ENCODE measurements at places on chromosomes 4 and X.

- no peak for DNase-seq
Observed at GRCh38 chr4:16000708-16001483, 37.9 kb upstream of the FGFBP2 start.

GRCh38 chr4:152340818-152341217 lies 195.1 kb downstream of the FBXW7 start:
- DNase-seq: no peak

- DNase-seq: no peak
Observed at GRCh38 chrX:133530960-133531359, 115.7 kb upstream of the GPC4 start.

DNA sequence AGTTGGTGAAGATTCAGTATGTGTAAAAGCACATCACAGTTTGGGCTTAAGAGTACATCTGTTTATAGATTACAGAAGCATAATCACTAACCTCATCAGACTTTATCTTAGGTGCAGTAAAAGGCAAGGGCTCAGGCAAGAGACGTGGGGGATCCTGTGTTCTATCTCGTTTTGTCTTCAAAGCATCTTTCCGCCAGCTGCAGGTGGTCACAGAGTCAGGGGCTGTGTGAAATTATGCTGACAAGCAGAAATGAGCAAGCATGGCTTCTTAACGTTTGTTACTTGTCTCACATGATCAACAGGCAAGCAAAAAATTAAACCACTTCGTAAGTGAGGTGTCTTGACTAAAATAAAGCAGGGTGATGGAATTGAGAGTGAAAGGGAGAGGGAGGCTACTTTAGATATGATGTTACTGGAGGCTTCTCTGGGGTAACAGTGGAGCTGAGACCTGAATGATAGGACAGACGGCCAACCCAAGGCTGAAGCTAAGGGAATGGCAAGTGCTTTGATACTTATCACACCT lies 1.4 kb upstream of the TEC start:
- no peak for DNase-seq

GRCh38 chr4:2400841-2401609 lies 17.4 kb downstream of the ZFYVE28 start:
- no peak for DNase-seq

DNA sequence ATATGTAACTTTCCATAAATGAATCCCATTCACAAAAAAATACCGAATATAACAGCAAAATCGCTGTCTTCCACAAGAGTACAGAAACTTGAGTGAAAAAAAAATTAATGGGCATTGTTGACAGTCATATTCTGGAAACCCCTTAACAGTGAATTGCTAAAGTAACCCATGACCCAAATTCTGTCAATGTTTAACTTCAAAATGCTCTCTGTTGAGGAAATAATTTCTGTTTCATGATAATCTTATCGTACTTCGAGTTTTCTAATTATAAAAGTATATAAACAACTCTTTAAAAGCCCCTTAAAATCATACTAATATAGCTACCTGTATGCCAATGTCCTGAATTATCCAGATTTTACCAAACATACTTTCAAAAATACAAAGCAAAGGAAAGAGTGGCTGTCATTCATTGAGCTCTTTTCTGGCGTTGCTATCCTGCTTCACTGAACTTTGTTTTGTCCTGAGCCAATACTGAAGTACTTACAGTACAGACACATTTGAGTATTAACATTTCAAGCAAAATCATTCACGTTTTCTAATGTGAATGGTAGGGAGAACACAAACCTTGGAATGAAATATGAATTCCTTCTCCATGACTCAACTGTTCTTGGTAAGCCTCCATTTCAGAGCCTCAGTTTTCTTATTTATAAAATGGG lies 2.4 kb downstream of the XAGE3 start:
- no peak for DNase-seq

- DNase-seq: no peak
Observed at GRCh38 chrX:137428221-137428661, 137.7 kb upstream of the ZIC3 start.

GRCh38 chr4:140944572-140944971 lies 188.4 kb upstream of the TBC1D9 start:
- DNase-seq: no peak

DNA sequence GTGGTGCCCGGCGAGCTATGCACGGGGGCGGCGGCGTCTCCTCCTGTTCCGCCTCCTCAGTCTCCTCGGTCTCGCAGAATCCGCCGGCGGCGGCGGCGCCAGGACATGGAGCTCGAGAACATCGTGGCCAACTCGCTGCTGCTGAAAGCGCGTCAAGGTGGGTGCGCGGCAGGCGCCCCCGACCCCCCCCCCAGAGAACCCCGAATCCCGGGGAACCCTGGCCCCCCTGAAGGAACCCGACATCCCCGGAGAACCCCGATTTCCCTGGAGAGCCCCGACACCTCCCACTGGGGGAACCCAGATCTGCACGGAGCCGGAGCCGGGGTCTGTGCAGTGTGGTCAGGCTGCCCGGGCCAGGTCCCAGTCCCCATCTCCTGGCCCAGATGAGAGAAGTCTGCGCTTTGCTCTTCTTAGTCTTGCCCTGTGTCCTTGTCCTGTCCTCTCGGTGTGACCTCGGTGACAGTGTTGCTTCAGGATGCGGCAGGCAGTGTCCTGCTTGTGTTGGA lies 648 bp downstream of the GRK4 start:
- peak; percentile 47 for DNase-seq

GRCh38 chr4:25843340-25844097 lies 19.3 kb downstream of the SEL1L3 start:
- DNase-seq: no peak

GRCh38 chrX:152989292-152989658 lies 4.6 kb downstream of the PNMA5 start:
- DNase-seq: no peak

DNA sequence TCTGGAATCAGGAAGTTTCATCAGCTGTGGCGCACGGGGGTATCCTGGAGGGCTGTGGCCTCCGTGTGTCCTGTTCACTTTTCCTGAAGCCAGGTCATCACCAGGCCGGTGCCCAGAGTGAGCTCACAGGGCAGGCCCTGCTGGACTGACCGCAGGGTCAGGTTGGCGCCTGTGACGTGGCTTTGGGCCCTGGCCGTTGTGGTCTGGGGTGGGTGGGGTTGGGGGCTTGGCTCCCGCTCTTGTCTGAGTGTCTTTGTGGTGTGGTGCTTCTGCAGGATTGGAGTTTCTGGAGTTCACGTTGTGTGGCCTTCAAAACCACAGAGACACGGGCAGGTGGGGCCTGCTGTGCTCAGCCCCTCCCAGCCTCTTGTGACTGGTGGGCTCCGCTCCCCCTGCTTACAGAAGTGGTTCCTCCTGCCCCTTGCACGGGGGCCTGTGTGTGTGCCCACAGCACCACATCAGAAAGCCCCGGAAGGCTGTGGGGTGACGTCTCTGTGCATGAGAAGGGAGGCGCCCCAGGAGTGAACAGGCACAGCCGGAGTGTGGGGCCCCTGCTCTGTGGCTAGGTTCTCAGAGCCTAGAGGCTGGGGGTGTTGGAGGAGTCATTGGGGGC lies 9.5 kb downstream of the RGS12 start:
- DNase-seq: peak; percentile 47

GRCh38 chr4:138975225-138975624 lies 40.4 kb upstream of the NOCT start:
- no peak for DNase-seq

- peak; percentile 68 for DNase-seq
Observed at GRCh38 chr4:65670331-65671031, at the start of gene EPHA5. Gene EPHA5 (minus strand): TSS chr4:65670489. CDS start chr4:65669742, 747 bp downstream.

GRCh38 chr4:86011117-86011516 lies 348.7 kb downstream of the MAPK10 start:
- DNase-seq: no peak

DNA sequence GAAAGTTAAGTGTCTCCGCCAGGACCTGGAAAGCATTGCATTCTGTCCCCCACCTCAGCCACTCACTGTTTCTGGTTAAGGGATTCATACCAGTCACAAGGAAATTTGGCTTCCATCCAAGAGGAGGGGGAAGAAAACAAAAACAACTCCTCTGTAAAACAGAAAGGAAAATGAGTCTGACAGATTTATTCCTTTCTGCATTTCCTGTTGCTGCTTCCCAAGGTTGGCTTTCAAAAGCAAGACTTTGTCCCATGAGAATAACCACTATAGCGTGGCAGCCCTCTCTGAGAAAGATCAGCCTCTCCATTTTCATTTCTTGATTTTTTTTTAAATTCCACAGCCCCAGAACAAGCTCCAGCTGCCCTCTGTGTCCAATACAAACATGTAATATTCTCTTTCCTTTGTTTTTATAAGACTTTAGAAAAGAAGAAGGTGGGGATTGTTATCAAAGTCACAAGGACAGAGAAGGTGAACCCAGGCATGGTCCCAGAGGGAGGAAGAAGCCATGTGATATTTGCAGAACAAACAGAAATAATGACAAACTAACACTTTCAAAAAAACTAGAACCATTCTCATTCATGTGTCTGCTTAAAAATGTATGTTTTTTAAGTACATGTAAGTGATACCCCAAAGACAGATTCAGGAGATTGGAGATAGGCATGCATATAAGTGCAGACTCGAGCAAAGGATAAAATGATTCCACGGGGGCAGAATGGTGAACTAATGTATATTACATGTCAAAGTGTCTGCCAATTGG lies 90.7 kb upstream of the DCLK2 start:
- DNase-seq: no peak

GRCh38 chrX:119218198-119218597 lies 17.9 kb upstream of the PGRMC1 start:
- DNase-seq: peak; percentile 13

DNA sequence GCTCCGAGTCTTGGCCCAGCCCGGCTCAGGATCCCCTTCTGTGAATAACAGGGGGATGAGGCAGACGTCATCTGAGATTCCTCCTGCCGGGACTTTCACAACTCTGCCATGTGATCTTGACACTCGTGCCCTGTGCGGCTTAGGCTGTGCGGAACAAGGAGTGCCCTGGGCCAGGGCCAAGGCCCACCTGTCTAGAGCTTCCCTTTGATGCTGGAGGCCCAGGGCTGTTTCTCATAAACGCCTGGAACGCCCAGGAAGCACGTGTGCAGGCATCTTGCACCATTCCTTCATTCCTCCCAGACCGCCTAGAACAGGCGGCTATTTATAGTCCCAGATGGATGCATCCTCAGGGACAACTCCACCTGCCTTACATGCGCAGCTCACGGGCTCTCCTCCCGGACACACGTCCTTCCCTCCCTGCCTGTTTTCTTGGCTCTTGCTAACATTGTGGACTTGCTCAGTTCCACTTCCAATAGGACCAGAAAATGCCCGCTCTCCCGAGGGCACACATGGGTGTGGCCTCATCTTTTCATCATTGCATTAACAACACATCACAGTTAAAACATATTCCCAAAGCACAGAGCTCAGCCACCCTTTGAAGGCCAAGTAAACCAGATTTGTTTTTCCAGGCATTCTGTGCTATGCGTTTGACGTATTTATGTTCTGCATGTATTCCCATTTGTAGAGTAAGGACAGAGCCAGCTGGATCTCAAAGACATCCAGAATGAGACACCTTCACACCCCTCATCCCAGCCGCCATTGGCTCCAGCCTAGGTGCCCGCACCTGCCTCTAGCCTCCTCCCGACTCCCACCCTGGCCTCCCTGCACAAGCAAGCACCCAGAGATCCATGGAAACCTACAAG lies 57.2 kb downstream of the ABLIM2 start:
- DNase-seq: no peak

- no peak for DNase-seq
Observed at GRCh38 chrX:137575596-137576255, 9.8 kb downstream of the ZIC3 start.

GRCh38 chrX:150361777-150362351 lies 1.3 kb upstream of the MAMLD1 start:
- DNase-seq: no peak

- DNase-seq: no peak
Observed at GRCh38 chrX:147788641-147789350, 122.9 kb upstream of the FMR1 start.

DNA sequence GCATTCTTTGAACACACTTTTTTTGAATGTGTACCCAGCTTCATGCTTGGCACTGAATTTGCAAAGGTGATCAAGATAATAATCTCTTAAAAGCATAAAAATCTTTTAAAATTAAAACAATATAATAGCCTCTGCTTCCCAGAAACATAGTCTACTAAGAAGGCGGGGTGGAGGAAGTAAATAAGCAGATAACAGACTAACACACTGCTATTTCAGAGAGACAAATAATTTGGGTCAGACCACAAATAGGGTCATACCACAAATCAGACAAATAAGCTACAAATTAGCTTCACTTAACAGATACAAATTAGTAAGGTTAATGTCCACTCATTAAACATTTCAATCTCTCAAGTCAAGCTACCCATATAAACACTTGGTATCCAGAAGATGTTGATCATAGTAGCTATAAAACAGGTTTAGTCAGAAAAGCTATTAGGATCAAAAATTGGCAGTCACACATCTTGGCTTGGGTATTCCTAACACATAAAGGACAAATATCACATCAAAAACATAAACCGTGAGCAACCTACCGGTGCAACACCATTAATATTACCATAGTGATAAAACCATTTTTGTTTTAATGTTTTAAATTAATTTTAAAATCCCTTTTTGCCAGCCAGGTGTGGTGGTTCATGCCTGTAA lies 47.3 kb downstream of the PPP3CA start:
- no peak for DNase-seq

All from Kasumi-1 (cell line).